ENCODE measurements at places on chromosomes 12 and 14.

DNA sequence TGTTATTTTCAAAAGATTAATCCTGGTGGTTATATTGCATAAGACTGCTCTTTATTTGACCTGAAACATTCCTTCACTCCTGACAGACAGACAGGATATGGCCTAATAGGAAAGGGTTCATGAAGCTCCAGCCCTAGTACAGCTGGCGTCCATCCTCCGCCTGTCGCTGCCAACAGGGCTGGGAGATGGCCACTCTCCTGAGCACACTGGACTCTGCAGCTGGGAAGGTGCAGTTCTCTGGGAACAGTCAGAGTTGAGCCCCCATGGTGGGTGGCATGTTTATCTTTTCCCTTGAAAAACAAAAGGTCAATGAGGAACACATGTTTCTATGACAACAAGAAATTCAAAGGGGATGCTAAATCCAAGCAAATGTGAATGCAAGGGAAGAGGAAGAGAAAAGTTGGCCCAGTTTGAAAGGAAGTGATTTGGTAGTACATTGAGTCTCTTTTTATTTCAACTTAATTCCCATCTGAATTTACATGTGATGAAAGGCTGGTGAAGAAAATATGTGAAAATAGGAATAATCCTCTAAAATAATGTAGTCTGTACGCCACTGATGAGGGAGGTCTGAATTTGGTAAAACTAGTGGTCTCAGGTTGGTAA, 89.9 kb upstream of the DCN start:
- no peak for DNase-seq

DNA sequence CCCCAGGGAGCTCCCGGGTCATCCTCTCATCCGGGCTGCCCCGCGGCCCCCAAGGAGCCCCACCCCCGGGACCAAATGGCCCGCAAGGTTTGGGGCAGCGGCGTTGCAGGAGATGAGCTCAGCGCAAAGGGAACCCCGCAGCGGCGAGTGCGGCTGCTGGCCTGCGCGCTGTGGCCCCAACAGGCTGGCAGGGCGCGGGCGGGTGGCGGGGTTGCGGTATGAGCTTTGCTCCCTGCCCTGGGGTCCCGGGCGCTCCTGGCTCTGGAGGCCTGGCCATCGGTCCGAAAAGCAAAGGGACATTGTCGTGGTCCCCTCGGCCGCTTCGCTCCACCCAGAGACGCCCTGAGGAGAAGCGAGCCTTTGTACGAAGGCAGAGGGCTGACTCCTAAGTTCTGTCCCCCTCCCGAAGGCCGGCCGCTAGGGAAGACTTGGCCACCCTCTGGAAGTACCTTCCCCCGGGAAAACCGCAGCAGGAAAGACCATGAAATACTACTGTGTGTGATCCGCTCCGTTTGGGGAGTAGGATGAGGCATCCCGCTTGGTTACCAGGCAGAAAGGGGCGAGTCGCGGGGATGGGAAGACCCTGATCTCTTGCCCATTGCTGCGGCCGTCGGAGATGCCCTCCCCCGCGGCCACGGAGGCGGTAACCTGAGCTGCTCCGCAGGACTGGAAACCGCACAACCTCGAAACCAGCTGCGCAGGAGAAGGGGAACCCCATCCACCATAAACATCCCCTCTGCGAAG, 620 bp upstream of the NID2 start:
- peak; percentile 75 for DNase-seq

- no peak for DNase-seq
Measured at GRCh38 chr12:46221255-46222128, 47.4 kb downstream of the SLC38A1 start.

GRCh38 chr14:41950428-41951151, 343.9 kb downstream of the LRFN5 start:
- DNase-seq = no peak

DNA sequence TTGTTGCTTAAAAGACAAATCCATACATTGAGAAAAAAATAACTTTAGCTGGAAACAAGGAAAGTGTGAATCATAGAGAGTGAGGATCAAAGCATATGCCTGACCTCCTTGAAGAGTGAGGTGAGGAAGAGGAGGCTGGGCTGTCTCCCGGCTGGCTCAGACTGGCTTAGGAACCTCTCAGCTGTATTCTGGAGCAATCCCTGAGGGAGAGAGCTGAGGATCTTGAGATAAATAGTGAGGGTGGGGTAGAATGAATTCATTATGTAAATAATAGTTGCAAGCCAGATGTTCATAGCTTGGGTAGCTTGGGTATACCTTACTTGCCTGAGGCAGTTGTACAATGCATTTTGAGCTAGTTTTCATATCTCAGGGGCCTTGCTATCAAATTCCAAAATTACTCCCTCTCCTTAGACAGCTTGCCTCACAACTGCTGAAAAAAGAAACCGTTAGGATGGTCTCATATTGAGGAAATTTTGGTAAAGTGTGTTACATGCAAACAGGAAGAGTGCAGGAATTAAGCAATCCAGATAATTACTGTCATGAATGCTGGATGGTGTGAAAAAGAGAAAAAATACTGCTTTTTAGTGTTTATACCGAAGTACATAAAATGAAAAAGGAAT, 30.5 kb upstream of the SLC15A5 start:
- no peak for DNase-seq

DNA sequence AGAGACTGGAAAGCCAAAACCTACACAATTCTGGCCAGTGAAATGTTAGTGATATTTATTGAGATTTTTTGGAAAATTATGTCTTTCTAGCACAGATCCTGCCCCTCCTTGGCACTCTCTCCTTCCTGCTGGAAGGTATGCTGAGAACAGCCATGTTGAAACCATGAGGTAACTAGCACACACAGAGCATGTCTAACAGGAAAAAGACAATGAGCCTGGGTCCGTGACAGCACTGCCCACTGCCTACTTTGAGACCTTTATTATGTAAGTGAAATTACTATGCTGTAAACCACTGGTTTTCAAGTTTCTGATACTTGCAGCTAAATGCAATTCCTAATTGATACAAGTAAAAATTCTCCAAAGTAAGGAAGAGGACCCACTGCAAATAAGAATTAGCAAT, 81.6 kb upstream of the SINHCAF start:
- DNase-seq = no peak

DNA sequence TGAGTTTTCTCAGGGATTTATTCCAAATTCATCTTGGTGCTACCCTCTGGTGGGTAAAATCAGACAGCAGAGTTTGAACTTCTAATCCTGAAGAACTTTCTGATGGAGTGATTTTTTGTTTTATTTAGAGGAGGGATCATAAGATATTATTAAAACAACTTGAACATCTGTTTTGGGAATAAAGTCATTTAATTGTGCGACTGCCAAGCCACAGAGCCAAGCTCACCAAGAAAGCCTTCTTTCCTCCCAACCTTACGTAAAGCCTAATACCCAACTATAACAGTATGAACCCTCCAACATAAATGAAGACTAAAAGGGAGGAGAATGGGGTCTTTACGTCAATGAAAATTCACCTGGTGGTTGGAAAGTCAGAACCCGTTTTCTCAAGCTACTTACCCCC, 205.5 kb upstream of the IGF1 start:
- DNase-seq = no peak

- no peak for DNase-seq
Measured at GRCh38 chr14:24308342-24309124, 756 bp upstream of the CIDEB start.

- no peak for DNase-seq
Measured at GRCh38 chr12:62517887-62518286, 51.3 kb downstream of the MON2 start.

DNA sequence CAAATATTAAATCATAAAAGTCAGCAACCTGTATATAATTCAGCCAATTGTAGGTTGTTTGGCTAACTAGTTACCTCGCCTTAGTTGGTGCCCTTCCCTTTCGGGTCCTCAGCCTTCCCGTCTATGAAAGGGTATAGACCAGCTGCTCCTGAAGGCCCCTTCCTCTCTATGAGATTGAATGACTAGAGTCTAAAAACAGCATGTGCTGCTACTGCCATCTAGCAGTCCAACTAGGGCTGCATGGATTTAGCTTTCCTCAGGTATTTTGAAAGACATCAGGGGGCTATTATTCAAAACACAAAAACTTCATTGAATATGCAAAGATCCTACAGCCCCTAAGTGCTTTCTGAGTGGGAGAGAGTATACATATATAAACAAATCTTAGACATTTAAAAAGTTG, 37.0 kb upstream of the TMEM263 start:
- DNase-seq = peak; percentile 56

- DNase-seq = no peak
Measured at GRCh38 chr12:6996040-6996441, 22.2 kb downstream of the LPCAT3 start.

DNA sequence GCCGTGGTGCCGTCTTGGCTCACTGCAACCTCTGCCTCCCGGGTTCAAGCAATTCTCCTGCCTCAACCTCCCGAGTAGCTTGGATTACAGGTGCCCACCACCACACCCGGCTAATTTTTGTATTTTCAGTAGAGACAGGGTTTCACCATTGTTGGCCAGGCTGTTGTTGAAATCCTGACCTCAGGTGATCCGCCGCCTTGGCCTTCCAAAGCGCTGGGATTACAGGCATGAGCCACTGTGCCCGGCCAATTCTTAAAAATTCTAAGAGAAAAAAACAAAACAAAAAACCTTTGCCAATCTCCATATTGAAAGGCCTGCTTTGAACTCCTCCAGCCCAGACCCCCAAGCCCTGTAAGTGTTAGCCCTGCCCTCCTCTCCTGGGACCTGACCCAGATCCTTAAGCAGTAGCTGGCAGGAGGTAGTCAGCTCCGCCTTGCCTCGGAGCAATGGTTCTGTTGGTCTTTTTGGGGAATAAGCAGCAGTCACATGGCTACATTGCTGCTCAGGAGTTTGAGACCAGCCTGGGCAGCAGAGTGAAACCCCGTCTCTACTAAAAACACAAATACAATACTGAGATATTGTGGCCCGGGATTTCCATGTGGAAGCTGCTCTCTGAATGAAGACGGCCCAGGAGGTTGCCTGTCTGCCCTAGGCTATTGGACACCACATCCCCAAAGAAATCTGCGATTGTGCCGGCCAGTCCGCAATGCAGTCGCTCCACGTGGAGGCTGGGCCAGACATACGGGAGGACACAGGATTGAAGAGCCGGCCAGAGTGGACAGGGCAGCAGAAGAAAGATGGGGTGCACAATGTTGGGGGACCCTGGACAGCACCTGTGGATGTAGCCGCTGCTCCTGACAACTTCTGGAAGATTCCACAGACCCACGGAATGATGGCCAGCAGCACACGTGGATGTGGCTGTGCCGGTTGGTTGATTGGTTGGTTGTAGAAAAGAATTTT, 28.8 kb upstream of the BEGAIN start:
- no peak for DNase-seq

- no peak for DNase-seq
Measured at GRCh38 chr12:104694711-104695110, 238.0 kb downstream of the CHST11 start.

DNA sequence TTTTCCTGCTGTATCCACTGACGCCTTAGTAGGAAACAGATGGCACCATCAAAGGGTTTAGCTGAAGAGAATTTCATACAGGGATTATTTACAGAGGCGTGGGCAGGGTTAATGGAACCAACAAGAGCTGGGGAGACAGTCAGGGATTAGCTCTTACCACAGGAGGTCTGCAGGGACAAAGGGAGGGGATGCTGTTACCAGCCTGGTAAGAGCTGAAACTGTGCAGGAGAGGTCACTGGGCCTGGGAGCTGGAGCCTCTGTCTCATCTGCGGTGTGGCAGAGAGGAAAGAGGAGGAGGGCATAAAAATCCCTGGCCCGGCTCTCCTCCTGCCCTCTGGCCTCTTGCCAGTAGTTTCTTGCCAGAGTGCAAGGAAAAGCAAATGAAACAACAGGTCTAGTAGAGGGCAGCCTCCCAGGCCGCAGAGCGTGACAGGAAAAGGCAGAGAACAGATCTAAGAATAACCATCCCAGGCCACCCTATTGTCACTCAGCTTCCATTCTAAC, 18.9 kb upstream of the POC1B start:
- peak; percentile 72 for DNase-seq

- DNase-seq = no peak
Measured at GRCh38 chr14:103535081-103535890, 6.3 kb downstream of the TRMT61A start.

DNA sequence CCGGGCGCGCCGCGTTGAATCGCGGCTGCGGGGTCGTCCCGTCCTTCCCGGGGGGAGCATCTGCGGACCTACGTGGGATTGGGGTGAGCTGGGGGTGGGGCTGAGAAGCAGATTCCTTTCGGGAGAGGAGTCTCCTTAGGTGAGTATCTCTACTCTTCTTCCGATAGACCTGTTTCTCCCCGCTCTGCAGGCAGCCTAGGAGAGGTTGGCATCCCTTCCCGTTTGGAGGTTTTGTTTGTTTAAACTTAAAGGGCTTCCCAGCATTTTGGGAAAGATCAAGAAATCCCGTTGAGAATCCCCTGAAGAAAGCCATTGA, 411 bp downstream of the TTLL5 start:
- no peak for DNase-seq

DNA sequence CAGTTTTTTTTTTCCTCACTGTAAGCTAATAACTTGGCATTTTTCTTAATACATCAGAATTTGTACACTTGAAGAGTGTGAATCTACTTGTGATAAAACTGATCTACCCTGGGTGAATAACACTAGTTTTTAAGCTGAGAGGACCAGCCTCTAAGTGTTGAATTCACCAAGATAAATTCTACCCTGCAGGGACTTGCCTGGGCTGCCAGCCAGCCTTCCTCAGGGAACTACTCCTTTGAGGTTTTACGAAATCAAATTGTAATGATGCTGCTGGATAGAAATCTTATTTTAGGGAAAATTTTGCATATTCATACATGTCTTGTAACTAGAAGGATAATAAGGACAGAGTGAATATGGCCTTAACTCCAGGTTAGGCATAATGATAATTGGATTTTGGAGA, 1.9 kb downstream of the MED21 start:
- no peak for DNase-seq

DNA sequence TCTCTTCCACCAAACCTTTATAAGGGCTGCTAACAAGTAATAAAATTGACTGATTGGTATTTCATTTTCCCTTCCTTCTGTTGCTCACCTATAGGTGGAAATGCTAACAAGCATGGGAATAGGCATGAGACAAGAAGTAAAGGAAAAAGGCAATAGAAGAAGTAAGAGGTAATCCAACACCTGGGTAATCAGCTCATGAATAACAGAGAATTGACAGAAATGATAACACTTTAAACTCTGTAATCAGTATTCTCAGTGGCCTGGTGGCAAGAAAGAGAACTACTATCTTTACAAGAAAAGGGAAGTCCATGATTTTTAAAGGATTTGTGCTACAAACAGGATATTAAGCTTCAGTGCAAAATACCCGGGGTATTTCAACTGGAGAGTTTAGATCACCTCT, 737.8 kb downstream of the RERGL start:
- no peak for DNase-seq

DNA sequence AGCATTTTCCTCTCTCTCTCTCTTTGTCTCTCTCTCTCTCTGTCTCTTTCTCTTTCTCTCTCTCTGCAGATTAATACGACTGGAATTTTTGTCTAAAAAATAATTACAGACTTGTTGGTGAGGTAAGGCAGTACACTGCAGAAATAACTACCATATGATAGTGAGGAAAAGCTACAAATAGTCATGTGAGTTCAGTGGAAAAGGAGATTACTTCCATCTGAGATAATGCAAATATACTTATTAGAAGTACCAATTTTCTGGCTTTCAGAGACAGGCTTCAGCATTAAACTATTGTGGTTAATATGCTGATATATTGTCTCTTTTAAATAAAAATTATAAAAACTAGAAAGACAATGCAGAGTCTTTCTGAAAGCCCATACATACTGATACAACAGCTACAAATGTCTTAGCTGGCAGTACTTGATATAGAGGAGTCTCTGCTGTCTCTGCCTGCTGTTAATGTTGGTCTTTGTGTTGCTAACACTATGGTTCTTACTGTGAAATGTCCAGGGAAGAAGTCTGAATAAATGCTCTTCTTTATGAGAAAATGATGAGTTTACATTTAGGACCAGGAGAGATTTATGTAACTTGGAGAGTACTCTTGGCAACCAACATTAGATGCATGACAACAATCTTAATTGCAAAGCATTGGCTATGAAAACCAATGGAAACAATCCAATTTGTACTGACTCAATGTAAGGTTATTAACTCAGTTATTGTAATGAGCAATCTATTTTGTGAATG, 167.0 kb downstream of the LRFN5 start:
- no peak for DNase-seq

All from retina (tissue), 1 donor.